ENCODE measurements at places on chromosomes 6 and 20. TPM values are rescaled to one million over a fixed set of nuclear protein-coding genes. Genes with fewer than 3 reads are reported as not detected.

Gene GFOD1
- total RNA-seq, result 1.6 TPM

Gene COL11A2
- total RNA-seq, result 0.93 TPM

Gene PEDS1
- 54.5 TPM for total RNA-seq

Gene PRDM13
- total RNA-seq, result 0.83 TPM
